ENCODE measurements at places on chromosomes 11 and 22.
A peak's percentile ranks its signal among the peaks of the same experiment; 100 is the strongest.

DNA sequence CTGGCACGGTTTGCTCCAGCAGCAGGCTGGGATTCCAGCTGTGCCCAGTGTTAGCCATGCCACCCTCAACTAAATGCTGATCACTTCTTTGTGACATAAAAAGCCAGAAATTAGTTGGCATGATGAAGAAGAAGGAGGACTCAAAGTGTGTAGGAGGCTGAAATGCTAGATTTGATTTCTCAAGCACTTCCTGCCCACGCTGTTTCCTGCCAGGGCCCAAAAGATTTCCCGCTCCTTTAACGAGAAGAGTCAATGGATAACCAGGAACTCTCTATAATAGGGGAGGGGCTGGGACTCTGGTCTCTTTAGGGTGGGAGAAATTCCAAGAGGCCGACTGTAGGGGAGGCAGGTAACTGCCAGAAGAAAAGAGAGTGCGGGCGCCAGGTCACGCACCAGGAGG, 26.4 kb downstream of the APOL3 start:
- no peak for DNase-seq

DNA sequence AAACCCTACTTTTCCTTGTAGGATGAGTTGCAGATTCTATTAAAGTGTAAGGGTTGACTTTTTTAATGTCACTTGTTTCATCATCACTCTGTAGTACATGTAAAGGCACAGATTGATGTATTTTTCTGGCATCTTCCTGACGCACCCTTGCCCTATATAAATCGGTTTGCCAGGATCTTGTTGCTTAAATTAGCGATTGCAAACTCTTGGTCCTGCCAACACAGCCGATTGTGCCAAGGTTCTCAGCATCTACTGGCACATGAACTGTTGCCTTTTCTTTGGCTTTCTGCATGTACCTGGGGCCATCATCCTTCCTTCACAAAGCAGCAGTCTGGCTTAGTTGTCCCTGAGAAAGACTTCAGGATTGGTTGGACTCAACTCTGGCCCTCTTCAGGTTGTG, 7.5 kb upstream of the LIN7C start:
- no peak for DNase-seq

- no peak for DNase-seq
Measured at GRCh38 chr11:58674609-58675008, 52.1 kb downstream of the CNTF start.

DNA sequence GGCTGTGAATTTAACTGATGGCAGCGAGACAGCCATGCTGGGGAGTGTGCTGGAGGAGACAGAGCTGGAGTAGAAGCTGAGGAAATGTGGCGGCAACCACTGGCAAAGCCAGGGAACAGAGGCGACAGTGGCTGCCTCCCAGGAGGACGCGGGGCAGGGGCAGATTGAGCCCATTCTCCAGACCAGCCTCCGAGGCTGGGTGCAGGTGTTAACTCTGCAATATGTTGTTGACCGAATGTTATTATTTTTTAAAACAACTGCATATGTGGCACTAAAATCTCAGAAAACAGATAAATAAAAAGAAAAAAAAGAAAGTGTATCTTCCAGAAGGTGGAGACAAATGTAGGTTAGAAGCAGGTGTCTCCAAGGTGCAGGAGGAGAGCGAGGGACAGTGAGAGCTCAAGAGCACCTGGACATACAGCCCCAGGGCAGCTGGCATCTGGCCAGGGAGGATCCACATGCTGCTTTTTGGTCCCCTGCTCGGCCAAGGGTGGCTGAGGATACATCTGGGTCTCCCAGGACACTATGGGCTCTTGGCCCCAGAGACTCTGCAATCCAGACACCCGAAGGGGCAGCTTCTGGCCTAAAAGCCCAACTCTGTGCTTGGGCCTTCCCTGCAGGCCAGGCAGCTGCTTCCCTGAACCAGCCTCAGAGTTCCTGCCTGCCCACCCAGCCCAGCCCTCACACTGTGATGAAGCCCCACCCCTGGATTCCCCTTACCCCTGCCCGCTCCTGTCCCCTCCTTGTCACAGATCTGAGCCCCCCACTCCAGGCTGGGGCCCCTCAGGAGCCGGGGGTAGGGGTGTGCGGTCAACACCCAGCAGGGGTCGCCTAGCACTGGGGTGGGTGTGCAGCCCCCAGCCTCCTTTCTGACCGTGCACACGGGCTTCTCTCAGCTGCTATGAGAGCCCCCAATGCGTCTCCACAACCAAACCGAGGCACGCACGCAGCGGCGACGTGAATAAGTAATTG, 12.9 kb downstream of the RTN4R start:
- DNase-seq: no peak

- no peak for DNase-seq
Measured at GRCh38 chr11:124211321-124211720, 28.2 kb downstream of the OR10D3 start.

DNA sequence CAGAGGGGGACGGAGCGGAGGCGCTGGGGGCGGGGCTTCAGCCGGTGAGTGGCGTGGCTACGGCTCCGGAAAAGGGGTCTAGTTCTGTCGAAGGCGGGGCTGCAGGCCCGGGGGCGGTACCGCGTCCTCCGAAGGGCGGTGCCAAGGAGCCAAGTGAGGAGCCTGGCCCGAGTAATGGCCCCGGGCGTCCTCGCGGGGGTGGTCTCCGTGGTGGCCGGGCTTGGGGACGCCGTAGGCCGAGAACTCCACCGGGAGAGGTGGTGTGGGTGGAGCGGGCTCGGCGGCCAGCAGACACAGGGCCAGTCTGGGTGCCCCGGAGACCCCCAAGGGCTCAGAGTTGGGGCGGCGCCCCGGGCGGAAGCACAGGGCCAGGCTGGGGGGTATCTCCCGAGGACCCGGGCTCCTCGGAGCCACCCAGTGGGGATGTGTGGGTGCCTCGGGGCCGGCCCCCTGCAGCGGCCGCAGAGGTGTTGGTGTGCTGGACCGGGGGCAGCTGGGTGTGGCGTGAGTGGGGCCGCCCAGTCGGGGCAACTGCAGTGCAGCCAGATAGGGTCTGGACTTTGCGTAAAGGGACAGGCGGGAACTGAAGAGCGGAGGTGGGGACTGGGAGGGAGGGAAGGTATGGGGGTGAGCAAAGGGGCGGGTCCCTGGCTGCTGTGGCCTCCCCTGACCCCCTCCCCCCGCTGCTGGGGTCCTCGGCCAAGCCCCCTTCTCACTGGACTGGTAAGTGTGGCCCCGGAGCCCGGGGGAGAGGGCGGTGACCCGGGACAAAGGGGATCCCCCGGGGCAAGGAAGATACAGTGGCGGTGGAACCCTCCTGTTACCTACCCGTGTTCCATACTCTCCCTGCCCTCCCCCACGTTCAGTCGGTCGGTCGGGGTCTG, 838 bp downstream of the FKBP2 start:
- DNase-seq: peak; percentile 100

GRCh38 chr11:122345586-122345985, 229.6 kb upstream of the BLID start:
- DNase-seq: no peak

DNA sequence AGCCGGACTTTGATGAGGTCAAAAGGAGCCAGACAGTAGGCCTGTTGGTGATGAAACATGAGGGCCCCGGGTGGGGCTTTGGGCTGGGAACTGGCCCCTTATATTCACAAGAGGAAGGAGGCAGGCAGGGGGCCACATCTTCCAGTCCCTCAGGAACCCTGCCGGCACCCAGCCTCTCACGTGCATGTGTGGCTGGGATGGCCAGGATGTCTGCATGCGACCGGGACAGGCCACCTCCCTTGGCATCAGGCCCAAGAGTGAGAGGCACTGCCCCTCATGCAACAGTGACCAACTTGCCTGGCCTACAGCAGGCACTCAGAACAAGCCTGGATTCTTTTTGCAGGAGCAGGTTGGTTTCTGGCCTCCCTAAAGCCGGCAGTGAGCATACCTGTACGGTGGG, 5.4 kb downstream of the SLC25A45 start:
- peak; percentile 35 for DNase-seq

DNA sequence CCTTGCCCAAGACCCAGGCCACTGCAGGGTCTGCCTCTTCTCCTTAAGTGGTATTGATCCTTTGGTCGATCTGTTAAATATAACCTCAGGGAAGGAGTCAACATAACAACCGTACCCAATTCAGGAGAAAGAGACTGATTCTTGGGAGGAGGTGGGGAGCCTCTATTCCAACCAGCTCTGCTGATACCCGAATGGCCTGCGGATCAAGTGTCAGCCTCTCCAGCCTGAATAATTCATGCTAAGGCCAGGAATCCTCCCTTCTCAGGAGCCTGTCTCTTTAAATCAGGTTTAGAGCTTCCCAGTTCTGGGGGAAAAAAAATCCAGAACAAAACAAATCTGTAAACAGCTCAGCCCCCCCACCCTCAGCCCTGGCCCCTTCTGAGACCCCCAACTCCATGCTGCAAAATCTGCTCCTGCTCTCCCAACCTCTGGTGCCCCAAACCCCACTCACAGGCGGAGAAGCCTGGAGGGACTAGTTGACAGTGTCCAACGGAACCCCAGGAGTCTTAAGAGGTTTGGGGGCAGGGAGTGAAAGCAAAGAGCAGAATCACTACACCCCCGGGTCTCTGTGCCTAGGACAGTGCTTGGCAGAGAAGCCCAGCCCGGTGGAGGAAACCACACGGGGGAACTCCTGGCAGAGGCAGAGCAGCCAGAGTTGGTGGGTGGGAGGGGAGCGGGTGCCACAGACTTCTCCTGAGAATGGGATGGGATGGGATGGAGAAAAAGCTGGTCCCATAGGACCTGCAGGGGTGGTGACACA, 863 bp upstream of the TPBGL start:
- DNase-seq: no peak

DNA sequence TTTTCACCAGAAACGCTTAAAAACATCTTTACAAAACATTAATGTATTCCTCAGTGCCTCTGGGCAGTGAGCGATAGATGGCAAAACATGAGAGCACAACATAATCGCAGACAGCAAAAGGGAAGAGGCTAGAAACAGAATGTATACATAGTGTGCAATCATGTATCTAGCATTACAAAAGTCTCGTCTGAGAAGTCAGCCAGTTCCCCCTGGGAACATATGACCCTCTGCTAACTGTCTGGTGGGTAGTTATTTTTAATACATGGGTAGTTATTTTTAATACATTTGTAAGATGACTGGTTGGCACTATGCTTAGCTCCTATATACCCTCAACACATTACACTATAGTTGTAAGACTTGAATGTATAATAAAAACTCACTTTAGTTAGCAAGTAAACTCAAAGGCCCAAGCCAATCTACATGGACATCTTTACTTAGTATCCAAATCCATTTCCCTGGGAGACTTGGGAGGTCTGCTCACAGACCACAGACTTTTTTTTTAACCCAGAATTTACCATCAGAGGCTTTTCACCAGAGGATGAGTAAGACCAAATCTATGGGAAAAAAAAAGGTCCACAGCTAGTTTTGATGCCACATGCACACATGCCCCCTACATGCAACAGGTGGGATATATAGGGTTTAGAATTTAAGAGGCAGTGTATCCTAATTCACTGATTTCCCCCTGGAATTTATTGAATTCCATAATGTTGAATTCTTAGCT, 71.7 kb downstream of the AMBRA1 start:
- no peak for DNase-seq

DNA sequence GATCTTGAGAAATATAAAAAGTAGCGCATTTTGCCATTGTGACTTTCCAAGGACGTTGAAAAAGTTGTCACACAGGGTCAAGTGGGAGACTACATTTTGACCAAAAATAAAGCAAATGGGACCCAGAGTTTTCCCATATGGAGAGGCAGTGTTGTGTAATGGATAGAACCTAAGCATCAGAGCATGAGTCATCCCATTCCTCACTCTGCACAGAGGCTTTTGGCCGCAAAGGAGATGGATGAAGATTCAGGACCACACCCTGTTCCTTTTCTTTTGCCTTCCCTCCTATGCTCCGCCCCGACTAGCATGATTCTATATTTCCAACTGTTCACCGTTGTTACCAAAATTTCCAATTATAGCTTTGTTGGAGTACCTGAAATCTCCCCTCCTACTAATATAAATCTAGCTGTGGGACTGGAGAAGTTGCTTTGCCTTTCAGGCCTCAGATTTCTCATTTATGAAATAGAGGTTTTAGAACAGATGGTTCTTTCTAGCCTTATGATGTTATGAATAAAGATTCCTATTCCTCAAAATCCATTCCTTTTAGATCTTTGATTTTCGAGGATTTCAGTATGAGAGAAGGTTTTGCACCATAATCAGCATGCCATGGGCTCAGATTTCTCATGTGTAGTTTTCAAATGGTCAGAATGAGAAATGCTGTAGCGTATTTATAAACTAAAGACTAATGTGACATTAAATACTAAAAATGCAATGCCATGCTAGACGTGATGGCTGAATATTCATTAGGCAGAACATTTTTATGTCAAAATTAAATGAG, 921.9 kb upstream of the TENM4 start:
- no peak for DNase-seq

Measured in Calu3 (cell line).